AML-193 (cell line): ENCODE measurements at places on chromosomes 16 and 17.

GRCh38 chr17:3213587-3213986, 6.1 kb downstream of the OR1A1 start:
- DNase-seq, result no peak

DNA sequence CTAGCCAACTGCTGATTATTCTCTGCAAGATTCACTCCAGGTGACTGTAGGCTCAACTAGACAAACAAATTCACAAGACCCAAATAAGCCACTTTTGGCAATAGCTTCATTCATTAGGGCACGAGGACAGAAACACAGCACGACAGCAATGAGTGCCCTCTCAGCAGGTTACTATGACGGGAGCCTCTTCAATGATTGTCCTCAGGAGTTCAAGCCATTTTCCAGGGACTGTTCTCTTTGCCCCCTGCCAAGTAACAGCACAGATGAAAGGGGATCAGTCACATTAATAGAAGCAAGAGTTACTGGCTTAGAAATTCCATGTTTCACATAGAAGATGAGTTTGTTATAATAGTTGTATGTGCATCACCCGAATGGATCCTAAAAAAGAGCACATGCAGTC, 712.2 kb downstream of the CDH8 start:
- no peak for DNase-seq

GRCh38 chr17:47981462-47981861, 10.5 kb downstream of the CDK5RAP3 start:
- DNase-seq, result peak; percentile 80

DNA sequence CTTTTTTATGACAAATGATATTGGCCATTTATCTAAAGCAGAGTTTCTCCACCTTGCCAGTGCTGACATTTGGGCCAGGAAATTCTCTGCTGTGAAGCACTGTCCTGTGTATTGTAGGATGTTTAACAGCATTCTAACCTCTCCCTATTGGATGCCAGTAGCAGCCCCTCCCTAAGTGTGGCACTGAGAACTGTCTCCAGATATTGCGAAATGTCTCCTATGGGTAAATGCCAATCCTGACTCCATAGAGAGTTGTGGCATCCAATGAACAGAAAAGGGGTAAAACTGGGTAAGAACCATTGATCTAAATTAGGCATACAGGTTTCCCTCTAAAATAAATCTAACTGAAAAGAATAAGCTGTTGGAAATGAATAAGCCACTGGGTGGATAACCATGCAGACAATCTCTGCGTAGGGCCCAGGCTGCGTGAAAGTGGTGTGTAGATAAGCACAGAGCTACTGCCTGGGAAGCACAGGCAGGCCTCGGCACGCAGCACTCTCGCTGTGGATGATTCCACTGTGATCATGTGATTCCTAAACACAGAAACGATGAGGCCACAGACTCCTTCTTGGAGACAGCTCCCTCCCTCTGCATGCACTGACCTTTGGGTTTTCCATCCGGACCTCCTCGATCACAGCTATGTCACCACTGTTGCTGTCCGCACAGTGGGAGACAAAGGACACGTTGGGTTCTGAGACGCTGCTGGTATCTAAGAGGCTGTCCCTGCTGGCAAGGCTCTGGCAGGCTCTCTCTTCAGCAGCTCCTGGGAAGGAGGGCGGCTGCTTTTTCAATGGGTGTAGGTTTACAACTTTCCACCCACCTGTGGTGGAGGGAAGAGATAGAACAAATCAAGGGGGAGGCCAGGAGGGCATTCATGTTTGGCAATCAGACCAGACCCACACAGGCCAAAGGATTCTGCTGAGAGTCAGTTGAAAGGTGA, 44.1 kb downstream of the GTF3C1 start:
- no peak for DNase-seq

DNA sequence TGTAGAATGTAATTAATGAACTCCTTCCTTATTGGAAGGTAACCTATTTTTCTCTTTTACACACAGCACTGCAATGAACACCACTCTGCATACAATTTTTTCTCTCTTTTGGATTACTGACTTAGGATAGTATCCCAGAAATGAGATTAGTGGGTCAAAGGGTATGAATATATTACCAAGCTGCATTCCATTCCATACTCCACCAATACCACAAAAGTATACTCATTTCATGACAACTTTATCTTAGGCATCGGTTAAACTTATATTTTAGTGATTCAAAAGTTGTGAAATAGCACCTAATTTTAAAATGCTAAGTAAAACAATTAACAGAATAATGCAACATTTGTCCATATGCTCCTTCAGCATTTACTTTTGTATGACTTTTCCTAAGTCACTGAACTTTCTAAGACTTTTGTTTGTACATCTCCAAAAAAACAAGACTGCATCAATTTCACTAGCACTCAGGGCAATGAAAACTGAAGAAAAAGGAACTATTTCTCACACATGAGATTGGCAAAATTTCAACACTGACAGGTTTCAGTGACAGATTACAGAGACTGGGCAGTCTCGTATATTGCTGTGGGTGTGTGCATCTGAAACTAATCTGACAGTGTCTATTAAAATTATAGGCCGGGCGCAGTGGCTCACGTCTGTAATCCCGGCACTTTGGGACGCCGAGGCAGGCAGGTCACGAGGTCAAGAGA, 32.1 kb downstream of the HELZ start:
- DNase-seq, result peak; percentile 81
